Sigmoid colon (tissue), 7 donors: ENCODE measurements at places on chromosomes 12 and 14. TPM values are rescaled to one million over a fixed set of nuclear protein-coding genes. Genes with fewer than 3 reads are reported as not detected.
A peak's percentile ranks its signal among the peaks of the same experiment; 100 is the strongest.

Gene TAS2R30
- 8.1 TPM for total RNA-seq

GRCh38 chr14:88576222-88576621, 13.4 kb downstream of the ZC3H14 start:
- no peak overlapping the region for H3K27ac ChIP-seq
- H3K27me3 ChIP-seq, result no peaks in the 10 kb centered on the region

Gene CDKN3
- total RNA-seq, result not detected

Gene SPRYD4
- total RNA-seq, result 1.7 TPM

DNA sequence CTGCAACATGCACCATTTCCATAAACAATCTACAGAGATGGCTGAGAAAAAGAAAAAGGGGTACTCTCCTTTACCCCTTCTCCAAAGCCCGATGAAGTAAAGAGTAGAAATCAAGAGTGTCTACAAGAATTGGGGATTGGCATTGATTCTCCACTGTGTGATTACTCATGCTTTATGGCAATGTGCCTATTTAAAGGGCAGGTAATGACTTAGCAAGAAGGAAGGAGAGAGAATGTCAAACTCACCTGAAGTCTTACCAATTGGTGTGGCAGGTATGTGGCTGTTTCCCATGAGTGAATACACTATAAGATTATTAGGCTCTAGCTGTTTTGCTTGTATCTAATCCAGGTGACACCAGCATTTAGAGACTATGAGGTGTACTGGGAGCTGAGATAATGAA, 275.3 kb downstream of the CCER1 start:
- H3K4me3 ChIP-seq, result no peak overlapping the region
- no peak overlapping the region for H3K27ac ChIP-seq
- no peak for DNase-seq
- H3K36me3 ChIP-seq, result no peaks in the 10 kb centered on the region
- H3K27me3 ChIP-seq, result no peaks in the 10 kb centered on the region

GRCh38 chr12:47591795-47592194, 114.0 kb downstream of the RPAP3 start:
- peak overlapping the region; percentile 79 for H3K27ac ChIP-seq
- no peak for DNase-seq
- no peaks in the 10 kb centered on the region for H3K27me3 ChIP-seq
- H3K4me3 ChIP-seq, result no peak overlapping the region

- H3K4me3 ChIP-seq, result no peak overlapping the region
- H3K27ac ChIP-seq, result no peak overlapping the region
- DNase-seq, result peak; percentile 32
Observed at GRCh38 chr12:130698106-130698505, 18.0 kb downstream of the RIMBP2 start.

GRCh38 chr12:57149245-57149900, 2.0 kb upstream of the LRP1-AS start:
- no peak overlapping the region for H3K4me3 ChIP-seq
- peaks cover 79% of the 10 kb centered on the region for H3K4me1 ChIP-seq
- H3K36me3 ChIP-seq, result peaks cover 16% of the 10 kb centered on the region
- H3K27me3 ChIP-seq, result no peaks in the 10 kb centered on the region
- peak overlapping the region; percentile 85 for H3K27ac ChIP-seq
